Tongue (tissue), 3 donors: ENCODE measurements at places on chromosomes 2 and 18.

DNA sequence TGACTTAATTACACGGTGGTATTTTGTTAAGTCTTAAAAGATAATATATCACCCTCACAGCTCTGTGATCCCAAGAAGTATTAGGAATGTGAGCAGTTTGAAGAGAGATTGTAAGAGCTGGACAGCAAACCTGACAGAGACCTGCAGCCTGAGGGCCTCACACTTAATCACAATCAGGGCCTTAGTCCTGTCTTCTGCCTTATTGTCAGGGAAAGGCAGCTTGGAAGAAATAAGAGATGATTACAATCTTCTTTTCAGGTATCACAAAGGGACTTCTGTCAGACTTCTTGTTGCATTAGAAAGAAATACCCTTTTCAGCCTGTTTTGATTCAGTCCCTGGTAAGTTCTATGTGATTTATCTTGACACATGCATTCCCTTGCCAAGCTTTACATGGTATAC is 1433.8 kb upstream of the SLC39A10 start:
- DNase-seq, result no peak

DNA sequence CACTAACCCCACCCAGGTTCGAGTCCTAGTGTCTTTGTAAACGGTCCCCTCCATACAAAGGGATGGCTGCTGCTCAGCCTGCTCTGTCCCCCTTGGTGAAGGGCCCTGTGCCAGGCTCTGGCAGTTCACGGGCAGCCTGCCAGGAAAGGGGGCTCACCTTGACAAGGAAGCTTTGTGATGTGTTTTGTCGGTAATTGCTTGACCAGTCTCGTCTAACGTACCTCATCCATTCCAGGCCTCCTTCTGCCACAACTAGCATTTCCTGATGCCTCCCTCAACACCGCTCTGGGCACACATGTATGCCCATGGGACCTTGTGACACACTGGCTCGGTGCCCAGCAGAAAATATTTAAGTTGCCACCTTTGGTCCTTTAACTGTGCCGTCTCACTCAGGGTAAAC is 171.9 kb downstream of the KLHL29 start:
- DNase-seq, result no peak

- no peak for DNase-seq
Observed at GRCh38 chr2:18379870-18380269, 180.6 kb downstream of the RDH14 start.

- no peak for DNase-seq
Observed at GRCh38 chr2:217842017-217842416, 160.8 kb downstream of the TNS1 start.

DNA sequence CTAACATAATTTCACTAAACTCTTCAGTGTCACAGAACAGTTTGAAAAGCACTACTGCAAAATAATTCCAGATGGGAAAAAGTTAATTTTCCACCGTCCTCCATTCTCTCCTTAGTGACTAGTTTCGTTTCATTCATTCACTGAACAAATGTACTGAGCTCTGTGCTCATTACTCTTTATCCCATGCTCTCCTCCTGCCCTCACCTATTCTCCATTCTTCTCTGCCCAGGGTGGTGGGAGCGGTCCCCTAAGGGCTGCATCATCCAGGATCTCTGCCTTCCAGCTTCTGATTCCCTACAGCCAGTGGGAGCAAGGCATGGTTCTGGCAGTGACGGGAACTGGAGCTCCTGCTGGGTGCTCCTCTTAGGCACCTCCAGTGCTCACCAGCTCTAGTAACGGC is 133.9 kb upstream of the TLK1 start:
- no peak for DNase-seq

- DNase-seq, result no peak
Observed at GRCh38 chr2:112164876-112165275, 26.7 kb downstream of the FBLN7 start.

DNA sequence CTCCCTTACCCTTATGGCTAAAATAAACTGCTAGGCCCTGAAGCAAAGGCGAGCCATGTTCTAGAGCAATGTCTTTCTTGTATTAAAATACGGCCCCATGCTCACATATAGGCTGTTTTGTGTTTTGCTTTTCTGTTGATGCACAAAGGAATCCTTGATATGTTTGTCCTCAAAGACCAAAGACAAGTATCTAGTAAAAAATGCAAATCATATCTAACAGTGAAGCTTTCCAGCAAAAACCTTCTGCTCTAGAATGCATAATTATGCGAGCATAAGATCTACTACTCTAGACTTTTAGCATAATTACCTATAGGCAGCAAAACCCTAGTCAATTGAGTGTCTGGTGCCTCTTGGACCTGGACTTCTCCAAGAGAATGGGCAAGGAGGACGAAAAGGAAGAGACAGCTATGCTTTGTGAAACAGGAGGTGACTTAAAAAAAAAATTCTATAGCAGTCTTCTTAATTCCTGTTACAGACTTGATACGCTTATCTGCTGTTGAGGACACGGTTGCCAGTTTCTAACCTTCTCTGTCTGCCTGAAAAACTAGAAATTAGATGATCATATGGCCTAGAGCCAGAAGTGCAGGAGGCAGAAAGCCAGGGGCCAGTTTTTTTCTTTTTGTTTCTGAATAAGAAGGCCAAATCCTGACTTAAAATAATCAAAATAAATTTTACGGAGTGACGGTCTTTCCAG is 1.5 kb upstream of the AMMECR1L start:
- peak; percentile 31 for DNase-seq

DNA sequence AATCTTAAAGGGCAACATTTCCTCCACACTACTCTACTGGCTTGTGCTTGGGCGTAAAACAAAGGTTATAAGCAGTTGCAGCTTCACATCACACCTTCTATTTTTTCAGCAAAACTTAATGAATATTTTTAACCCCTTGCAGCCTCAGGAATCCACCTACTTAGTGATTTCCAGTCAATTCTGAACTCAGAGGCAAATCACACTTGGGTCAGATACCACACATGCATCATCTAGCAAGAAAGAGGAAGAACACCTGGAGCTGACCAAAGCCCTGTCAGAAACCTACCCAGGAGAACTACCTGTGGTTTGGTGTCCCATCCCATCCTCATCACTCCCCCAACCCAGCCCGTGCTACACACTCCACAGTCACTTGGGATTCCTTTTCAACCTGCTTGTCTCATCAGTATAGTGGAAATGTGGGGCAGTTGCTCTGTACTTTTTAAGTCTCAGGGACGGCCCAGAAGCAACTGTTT is 25.5 kb downstream of the PIAS2 start:
- no peak for DNase-seq

- no peak for DNase-seq
Observed at GRCh38 chr2:55856936-55857335, 66.6 kb downstream of the EFEMP1 start.

GRCh38 chr2:115075800-115076199 is 633.4 kb downstream of the DPP10 start:
- no peak for DNase-seq

GRCh38 chr18:79616651-79617510 is 62.7 kb upstream of the CTDP1 start:
- DNase-seq, result no peak

- DNase-seq, result peak; percentile 4
Observed at GRCh38 chr2:3575534-3576262, 638 bp downstream of the RPS7 start.

DNA sequence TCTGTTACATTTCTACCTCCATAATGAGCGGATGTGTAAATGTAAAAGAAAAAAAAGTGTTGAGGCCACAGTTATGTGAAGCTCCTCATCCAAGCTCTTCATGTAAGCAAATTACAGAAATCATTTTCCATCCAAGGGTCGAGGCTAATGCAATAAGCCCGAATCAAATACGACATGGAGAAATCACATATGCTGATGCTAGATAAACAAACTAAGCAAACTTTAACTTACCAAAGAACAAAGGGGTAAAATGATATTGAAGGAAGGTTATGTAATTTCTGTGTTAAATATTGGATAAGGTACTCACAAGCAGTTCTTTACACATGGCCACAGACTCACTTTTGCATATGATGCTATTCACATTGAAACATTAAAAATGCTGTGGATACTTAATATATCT is 310.2 kb upstream of the ID2 start:
- no peak for DNase-seq

GRCh38 chr2:86201671-86202335 is 2.5 kb downstream of the MRPL35 start:
- no peak for DNase-seq

DNA sequence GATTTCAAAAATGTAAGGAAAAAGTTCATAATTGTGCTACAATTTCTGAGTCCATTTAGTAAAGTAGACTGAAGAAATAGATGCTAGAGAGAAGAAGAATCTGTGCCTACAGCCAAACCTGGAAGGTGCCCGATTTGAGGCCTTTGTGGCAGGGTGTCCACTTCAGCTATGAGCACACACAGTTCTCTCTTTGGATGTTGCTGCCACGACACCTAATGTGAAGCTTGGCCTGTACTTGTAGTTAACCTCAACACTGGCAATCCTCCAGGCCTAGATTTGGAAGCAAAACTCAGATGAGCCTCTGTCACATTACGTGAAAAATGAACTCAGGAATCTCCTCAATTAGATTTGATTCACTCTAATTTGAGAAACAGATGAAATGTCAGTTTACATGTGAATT is 90.1 kb upstream of the LRP1B start:
- peak; percentile 16 for DNase-seq

- no peak for DNase-seq
Observed at GRCh38 chr2:190499273-190499672, 35.2 kb downstream of the NEMP2 start.

- DNase-seq, result no peak
Observed at GRCh38 chr2:99480390-99480789, 9.4 kb downstream of the REV1 start.

- no peak for DNase-seq
Observed at GRCh38 chr18:35490894-35491699, 6.7 kb downstream of the INO80C start.

DNA sequence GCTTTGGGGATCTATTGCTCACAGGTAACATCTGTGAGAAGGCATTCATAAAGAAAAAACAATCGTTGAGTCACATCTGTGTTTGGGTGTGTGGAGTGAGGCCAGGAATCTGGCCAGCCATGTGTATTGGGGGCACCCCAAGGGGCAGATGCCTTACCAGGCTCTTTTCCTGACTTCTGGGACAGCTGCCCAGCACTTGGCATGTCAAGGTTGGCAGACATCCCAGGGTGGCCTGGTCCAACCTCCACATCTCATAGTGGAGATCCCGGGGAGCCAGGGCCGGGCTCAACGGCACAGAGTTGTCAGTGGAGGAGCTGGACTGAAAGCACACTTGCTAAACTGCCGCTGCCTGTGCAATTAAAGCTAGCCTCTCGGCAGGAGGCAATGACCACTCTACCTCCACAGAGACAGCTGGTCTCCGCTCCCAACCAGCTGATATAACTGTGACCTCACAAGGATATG is 75.3 kb upstream of the MGAT4A start:
- peak; percentile 95 for DNase-seq

DNA sequence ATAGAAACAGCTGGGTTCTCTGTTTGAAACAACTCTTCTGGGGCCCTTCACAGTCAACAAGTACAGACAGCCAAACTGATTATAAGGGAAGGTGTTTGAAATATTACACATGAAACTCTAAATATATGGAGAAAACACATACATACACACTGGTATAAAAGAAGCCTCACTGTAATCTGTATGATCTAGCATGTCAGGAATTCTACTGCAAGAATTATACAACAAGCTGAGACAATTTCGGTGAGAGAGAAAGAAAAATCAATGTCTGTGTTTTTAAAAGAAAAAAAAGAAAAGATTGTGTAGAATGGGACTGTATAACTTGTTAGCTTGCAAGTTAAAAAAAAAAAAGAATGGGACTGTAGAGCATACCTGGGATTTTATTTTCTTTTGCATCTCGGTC is 26.3 kb downstream of the IRS1 start:
- peak; percentile 31 for DNase-seq

- no peak for DNase-seq
Observed at GRCh38 chr2:100518801-100519200, 44.0 kb upstream of the PDCL3 start.

DNA sequence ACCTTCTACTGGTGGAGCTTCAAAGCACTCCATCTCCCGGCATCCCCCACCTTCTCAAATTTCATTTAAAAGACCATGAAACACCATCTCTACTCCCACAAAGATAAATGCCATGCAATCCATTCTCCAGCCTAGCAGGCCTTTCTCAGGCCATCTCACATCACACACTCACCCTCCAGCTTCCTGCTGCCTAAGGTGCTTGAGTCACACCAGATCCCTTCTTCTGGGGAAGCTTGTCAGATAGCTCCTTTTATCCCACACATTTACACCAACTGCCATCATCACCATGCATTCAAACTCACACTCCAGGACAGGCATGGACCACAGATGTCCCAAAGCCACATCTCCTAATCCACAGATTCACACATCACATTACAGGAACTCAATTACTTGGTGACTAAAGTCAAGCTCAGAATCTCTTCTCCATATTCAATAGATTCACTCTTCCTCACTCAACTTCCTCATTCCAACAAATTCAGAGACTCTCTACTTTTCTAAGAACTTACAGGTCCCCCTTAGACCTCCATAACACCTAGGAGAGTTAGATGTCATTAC is 292.5 kb downstream of the TNS1 start:
- DNase-seq, result no peak

GRCh38 chr2:168855601-168856000 is 34.6 kb downstream of the SPC25 start:
- no peak for DNase-seq

GRCh38 chr2:11056614-11057013 is 98.7 kb upstream of the SLC66A3 start:
- peak; percentile 65 for DNase-seq

GRCh38 chr2:212843409-212844199 is 305.0 kb upstream of the ERBB4 start:
- no peak for DNase-seq
